ENCODE measurements at places on chromosomes 16 and 17.

GRCh38 chr16:72848759-72849664 lies 198.9 kb downstream of the ZFHX3 start:
- DNase-seq = no peak

DNA sequence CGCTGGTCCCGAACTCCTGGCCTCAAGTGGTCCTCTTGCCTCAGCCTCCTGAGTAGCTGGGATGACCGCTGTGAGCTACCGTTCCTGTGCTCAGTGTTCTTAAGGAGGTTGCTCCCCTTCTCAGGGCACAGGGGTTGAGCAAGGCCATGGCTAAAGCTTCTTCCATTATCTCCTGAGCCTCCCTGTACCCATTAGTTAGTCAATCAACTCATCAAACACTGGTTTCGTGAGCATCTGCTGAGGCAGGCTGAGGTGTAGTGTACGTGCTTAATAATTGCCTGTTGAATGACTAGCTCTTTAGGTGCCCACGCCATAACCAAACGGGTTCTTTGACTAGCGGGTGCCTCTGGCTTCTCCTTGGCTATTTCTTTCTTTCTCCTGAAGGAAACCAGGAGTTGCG lies 11.7 kb downstream of the SGCA start:
- no peak for DNase-seq

- DNase-seq = no peak
These were observed 16.9 kb upstream of the RNF213 start for GRCh38 chr17:80243526-80244433.

GRCh38 chr17:33375783-33376182 lies 82.7 kb upstream of the ASIC2 start:
- DNase-seq = no peak

DNA sequence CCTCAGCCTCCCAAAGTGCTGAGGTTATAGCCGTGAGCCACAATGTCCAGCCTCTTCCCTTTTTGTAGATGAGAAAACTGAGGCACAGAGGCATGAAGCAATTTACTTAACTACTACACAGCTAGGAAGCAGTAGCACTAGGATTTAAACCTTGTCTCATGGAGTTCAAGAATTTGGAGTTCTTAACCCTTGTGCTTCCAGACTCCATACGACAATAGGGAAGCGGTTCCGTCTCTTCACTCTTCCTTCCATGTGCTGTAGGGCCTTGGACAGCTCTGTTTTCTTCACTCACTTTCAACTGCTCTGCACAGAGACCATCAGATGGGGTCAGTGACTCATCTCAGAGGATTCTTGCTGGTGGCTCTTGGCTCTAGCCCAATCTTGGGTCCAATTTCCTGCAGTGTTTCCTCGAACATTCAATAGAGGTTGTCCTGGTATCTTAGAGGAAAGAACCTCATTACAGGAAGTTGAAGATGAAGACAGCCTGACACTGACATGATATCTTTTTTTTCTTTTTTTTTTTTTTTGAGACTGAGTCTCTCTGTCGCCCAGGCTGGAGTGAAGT lies 19.3 kb downstream of the ITGAL start:
- peak; percentile 21 for DNase-seq

GRCh38 chr16:24041834-24042631 lies 206.2 kb downstream of the PRKCB start:
- peak; percentile 47 for DNase-seq

DNA sequence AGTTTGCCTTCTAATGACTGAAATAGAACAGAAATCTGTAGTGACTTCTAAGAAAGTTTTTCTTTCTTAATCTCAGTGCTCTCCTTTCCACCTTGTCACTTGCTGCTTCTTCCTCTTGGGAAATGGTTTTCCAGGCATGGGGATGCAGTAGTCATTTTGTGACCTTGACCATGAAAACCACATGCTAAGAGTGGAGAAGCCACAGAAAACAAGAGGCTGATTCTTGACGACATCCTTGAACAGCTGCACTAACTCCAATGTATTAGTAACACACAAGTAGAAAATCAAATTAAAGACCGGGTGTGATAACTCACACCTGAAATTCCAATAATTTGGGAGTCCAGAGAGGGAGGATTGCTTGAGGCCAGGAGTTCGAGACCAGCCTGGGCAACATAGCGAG lies 15.5 kb upstream of the USP31 start:
- no peak for DNase-seq

DNA sequence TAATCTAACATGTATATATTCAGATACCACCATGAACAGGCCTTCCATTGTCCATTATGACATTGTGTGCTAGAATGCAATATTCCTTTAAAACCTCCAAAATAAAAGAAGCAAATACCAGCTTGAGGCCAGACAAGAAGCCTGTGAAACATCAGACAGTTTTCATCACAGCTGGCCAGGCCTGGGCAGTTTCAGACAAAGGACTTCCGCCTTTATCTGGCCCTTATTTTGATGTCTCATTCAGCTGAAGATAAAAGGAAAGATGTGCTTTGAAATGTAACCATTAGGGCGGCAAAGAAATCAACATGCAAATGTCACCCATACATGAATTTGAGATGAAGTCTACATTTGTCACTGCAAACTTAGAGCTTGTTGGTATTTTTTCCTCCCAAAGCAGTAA lies 737.5 kb downstream of the KCNJ2 start:
- no peak for DNase-seq
